ENCODE measurements at places on chromosomes 2 and 18.

- DNase-seq: no peak
These were observed 202.4 kb upstream of the AGAP1 start for GRCh38 chr2:235291461-235291860.

- DNase-seq: no peak
These were observed 32.4 kb downstream of the SMAD2 start for GRCh38 chr18:47898055-47898454.

DNA sequence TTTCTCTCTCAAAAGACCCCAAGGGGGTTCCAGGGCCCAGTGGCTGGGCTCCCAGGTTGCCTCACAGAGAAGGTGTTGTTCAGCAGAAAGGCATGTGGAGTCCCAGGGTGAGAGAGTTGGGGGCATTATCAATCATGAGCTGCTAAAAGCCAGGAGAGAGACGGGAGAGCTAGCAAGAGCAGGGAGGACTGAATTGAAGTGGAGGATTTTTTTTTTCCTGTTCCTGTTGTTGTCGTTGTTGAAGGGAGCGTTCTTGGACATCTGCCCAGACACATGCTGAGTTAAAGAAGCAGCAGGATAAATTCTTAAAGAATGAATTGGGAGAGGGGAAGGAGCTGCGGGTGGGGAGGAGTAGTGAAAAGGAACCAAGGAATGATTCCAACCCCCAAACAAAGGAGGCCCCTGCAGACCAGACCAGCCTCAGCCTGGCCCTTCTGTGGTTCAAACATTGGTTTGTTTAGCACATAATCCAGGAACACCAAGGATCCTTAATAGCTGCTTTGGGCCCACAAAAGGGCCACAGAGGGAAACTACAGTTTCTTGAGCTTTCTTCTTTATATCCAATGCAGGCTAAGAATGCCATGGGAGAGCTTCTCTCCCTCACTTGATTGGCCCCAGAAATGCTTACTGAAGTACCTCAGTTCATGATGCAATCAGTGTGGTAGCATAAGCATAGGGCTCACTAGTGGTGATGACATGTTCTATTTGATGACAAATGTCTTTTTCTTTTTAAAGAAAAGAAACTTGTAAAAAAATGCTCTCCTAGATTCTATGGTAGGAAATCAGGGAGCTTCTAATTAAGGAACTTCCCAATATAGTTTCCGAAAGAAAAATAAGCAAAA, 146.0 kb downstream of the SETBP1 start:
- DNase-seq: no peak

DNA sequence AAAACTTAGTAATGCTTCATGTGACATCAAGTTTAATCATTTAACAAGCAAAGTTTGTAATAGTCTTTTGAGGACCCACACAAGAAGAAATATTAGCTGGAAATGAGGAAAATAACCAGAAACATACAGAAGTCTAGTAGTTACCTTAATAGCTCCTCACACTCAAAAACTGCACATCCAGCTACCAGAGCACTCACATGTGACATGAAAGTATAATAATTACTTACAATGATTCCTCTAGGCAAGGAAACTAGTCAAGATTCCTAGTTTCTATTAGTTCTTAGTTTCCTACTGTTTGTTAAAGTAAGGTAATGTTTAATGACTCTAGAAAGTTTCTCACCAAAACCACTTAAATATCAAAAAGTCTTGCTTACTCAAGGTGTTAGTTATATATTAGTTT, 335.8 kb downstream of the RAD51AP2 start:
- DNase-seq: no peak

GRCh38 chr2:105388971-105389381, 9.9 kb downstream of the FHL2 start:
- DNase-seq: no peak

- DNase-seq: no peak
These were observed 60.7 kb downstream of the LRRFIP1 start for GRCh38 chr2:237688081-237688480.

Data from activated effector memory CD4-positive, alpha-beta T cell treated with anti-CD3 and anti-CD28 coated beads, Interleukin-2, amount 50 U/mL, for 16 hours (primary cell).